ENCODE measurements at places on chromosomes 13 and 19.
A peak's percentile ranks its signal among the peaks of the same experiment; 100 is the strongest.

- DNase-seq = peak; percentile 58
Observed at GRCh38 chr19:19053508-19054314, 10.1 kb upstream of the SLC25A42 start.

DNA sequence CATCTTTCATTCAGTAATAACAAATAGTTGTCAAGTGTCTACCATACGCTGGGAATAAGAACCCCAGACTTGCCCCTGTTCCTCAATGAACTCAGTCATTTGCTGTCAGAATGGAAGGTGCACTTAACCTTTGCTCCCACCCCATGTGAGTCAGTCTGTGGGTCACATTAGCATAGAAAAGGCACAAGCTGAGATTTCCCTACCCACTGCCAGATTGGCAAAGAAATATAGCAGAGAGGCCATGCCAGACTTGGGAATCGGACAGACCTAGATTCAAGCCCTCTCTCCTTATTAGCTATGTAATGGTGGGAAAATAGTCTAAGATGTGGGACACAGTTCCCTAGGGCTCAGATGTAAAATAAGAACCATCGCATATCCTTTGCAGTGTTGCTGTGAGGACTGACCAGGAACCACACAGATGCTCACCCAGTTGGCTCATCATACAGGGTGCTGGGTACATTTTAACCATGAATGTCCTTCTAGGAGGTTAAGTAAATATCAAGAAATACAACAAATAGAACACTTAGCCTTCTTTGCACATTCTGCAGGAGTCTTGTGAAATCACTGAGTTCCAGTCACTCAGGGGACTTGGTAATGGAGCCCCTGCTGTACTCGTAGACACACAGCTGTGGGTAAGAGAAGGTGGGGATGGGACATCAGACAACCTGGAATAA lies 218.2 kb downstream of the FGF14 start:
- no peak for DNase-seq

DNA sequence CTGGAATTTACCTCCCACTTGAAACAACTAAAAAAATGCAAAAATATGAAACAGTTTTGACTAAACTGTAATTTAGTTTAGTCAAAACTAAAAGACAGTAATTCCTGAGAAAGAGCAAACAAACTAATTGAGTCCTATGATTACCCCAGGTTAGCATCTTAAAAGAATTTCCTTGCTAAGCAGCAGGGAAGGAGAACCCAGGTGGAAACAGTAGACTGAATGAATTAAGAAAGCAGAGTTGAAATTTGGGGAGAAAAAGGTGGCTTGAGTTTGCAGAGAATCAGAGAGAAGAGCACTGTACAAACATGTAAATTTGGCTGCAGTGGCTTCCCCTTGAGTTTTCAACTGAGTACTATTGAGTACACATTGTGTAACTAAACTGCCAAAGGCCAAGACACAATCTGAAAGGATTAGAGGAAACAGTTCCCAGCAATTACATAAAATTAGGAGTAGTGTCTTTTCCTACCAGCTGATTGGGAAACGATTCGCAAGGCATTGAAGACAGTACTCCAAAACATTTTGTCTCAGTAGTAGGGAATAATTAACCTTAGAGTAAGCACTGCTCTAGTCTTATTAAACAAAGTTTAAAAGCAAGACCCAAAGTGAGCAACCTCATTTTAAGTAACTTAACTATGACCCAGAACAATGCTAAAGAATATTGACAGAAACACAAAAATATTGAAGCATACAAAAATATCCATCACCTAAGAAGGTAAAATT lies 820.5 kb downstream of the DACH1 start:
- DNase-seq = no peak

DNA sequence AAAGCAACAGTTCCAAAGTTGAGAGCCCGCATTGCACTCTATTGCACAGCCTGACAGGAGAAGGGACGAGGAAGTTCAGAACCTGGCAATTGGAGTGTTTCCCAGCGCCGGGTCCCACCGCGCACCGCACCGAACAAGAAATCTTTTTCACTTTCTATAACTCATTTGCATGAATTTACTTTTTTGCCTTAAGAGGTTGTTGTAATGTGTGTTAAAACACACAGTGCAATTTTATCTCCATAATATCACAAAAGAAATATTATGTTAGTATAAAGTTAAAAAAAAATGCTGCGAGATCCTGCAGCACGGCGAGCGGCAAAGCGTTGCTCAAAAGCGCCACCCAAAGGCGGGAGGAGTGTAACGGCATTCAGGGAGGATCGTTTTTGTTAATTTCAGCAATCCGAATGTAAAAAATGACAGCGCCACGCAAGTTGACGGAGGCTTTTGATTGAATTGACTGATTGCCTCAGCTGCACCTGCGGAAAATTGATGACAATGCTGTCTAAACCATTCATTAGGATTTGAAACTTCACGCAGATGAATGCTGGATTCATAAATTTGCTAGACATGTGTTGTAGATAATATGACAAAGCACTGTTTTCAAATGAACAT lies 303.6 kb upstream of the ZNF507 start:
- DNase-seq = peak; percentile 44

DNA sequence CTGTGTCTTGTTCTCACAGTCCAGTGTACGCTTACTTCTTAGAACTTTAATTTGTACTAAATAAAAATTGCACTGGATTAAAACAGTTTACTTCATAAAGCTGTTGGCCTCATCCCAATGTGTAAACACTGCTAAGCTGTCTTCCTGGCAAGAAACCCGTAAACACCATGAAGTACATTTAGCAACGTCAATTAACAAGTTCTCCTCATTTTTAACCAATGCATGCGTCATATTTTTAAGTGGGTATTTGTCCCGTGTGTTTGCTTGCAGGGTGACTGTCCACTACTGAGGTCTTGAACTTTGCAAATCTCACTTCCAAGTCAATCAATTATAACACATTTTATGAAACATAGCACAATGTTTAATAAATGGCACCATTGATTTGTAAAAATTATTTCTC lies 28.2 kb downstream of the LAIR2 start:
- no peak for DNase-seq

DNA sequence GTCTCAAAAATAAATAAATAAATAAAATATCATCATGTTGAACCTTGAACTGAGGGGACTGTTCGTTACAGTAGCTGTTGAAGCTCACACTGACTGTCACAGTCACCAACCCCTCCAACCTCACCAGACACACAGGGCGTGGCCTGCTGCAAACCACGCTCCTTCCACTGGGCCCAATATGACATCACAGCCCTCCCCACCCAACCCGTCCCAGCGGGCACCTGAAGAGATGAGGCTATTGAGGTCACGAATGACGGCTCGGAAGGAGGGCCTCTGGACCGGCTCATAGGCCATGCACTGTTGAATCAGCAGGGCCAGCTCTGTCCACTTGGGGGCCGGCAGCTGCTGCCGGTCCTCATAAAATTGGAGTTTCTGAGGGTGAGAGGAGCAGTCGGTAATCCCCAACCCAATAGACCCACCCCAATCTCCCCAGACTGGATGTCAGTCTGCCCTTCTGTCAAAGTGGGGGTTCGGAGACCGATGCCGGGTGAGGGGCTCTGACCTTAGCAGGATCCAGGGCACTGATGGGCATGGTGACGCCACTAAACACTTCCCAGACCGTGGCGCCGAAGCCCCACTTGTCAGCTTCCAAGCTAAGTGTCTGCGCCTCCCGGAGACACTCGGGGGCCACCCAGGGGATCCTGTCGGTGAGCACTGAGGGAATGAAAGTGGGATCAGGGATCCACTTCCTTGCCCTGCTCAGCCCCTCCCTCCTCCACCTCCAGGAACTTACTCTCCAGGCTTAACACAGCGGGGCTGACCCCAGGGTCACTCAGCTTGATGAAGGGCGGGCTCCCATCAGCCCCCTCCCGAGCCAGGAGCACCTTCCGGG lies 13.2 kb downstream of the JAK3 start:
- no peak for DNase-seq

DNA sequence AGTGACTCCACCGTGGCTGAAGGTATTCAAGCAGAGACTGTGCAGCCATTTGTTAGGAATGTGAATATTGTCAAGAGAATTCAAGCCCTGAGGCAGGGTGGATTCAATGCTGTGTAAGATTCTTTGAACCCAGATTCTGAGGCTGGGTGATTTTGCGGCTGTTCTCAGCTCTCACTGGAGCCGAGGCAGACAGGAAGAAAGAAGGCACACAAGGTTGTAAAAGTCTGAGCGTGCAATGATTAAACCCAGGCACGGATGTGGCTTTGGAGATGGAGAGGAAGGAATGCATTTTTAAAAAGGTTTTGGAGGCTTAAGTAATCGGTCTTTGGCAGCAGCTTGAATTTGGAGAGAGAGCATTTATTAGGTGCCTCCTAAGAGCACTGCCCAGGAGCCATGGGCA lies 187.9 kb downstream of the KATNAL1 start:
- peak; percentile 63 for DNase-seq

DNA sequence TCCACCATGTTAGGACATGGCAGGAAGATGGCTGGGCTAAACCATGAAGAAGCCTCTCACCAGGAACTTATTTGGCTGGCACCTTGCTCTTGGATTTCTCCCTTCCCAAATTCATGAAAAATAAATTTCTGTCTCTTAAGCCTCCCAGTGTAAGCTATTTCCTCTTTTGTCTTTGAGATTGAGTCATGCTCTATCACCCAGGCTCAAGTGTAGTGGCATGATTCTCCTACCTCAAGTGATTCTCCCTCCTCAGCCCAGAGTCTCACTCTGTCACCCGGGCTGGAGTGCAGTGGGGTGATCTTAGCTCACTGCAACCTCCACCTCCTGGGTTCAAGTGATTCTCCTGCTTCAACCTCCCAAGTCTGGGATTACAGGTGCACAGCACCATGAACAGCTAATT lies 12.6 kb downstream of the ZNF888 start:
- no peak for DNase-seq

DNA sequence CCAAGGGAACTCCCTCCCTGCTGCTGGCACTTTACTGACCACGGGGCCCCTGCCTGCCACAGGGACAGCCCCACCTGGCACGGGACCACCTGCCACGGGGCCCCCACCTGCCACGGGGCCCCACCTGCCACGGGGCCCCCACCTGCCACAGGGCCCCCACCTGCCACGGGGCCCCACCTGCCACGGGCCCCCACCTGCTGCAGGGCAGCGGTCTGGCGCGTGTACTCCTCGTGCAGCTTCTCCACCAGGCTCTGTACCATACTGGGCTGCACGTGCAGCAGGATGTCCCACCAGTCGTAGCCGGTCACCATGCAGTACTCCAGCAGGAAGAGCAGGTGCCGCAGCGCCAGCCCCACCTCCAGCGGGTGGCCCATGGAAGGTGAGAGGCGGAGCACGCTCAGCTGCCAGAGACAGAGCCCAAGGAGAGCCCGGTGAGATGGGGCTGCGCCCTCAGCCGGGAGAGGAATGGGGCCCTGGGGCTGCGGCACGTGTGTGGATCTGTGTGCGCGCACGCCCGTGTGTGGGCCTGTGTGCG lies 16.1 kb downstream of the MED16 start:
- DNase-seq = no peak

DNA sequence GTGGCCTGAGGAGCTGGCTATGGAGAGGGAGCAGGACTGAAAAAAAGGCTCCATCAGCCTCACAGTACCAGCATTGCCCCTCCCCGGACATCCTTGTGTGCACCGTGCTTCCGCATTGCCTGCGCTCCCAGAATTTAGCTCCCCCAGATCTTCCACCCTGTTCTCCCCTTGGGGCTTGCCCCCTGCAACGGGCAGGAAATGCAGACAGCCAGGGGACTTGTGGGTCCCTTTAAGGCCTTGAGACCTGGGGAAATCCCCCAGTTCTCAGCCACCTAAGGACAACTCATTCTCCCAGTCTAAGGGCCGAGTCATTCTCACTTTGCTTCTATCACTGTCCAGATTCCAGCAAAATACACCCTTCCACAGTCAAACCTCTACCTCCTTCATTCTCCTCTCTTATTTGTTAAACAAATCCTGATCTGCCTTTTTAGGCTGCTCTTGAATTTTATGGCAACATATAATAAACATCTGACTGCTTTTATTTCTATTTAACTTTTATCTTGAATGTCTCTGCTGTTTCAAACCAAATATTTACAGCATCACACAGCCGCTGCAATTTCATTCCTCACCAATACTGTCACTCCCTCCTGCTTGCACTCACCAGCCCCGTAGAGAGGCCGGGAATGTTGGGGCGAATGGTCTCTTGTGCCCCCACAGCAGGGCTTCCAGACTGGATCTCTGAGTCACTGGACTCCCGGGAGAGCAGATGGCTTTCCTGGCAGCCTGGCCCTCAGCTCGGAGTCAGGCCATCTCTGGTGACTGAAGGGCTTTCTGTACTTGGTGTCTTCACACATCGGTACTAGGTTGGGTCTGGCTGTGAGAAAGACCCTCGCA lies 221.9 kb downstream of the TSHZ3 start:
- DNase-seq = no peak

All from activated CD4-positive, alpha-beta memory T cell treated with anti-CD3 and anti-CD28 coated beads for 36 hours (primary cell).